Stimulated activated CD4-positive, alpha-beta T cell treated with anti-CD3 and anti-CD28 coated beads, TNF-alpha, amount 100 ng/mL, for 4 hours (primary cell): ENCODE measurements at places on chromosomes 4 and X.

DNA sequence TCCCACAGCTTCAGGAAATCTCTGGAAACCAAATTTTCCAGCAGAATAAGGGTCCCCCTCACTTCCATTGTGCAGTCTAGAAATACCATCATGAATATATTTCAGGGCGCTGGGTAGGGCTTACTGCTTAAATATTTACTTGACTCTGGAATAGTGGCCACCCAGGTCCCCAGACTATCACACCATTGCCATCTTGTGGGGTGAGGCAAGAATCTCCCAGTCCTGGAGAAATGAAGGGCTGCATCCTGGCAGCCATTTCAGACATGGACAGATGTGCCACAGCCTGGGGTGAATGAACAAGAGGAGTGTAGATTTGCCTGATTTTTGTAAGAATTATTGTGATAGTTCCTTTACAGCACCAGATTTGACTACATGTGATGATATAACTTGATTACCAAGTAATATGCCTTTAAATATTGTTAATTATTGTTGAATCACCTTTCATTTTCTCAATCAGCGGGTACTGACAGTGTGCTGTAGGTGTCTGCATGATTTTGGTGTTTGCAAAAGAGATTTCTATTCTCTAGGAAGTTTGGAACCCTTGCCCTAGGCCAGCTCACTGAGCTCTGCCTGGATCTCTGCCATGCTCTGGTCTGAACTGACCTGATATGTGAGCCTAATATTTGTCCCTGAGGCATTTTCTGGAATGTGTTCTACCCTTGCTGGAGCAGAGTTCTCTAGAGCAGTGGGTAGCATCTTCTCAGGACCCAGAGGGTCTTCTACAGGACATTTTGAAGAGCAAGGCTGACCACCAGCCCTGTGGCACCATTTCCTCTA is 183.4 kb downstream of the KIT start:
- no peak for DNase-seq

DNA sequence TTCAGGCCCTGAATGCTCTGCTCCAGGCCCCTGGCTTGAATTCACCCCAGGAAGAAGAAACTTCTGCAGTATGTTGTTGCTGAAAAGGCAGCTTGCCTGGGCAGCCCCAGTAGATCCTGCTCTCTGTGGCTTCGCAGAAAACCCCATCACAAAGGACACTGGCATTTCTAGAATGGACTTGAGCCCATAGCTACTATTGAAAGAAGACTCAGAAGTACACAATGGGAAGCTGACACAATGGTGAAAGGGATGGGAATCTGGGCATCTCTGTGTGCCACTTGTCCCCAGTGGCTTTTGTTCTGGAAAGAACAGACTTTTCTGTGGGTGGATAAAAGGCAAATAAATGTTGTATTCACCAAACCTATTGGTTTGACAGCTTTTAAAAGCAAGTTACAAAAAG is 67.4 kb upstream of the SCML1 start:
- no peak for DNase-seq

- no peak for DNase-seq
These were observed 1168.8 kb upstream of the AGA start for GRCh38 chr4:178611062-178611461.

GRCh38 chrX:65601126-65601525 is 66.3 kb upstream of the MSN start:
- DNase-seq = no peak

DNA sequence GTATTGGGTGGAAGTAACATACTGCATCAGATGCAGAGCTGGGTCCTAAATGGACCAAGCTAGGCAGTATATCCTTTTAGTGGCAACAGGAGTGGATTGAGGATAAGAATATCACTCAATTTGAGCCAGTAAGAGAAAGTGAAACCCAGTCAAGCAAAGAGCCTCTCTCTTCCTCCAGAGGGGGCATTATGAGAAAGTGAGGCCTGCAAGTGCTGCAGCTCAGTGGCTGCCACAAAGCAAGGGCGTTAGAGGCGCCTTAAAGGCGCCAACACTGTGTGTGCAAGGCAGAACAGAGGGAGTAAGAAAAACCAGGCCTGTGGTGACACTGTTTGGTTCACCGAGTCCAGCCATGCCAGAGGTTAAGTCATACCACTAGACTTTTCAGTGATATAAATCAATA is 17.5 kb downstream of the STX18 start:
- no peak for DNase-seq

DNA sequence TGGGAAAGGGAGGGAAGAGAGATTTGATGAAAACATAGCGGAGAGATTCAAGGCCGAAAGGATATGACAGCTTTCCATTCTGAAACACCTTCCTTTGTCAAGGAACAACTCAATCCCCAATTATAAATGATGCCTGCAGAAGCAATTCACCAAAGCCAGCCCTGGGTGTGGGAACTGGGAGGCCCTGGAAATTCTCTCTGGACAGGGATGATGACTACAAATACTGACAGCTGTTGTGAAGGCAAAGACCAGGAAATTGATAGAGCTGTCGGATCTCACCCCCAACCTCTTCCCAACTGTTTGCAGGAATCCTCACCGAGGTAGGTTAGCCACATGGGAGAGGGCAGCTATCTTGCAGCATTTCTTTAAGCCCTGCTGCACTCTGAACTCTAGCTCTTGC is 54.3 kb downstream of the CCDC149 start:
- DNase-seq = no peak
